Stimulated activated CD4-positive, alpha-beta T cell treated with anti-CD3 and anti-CD28 coated beads, TNF-alpha, amount 100 ng/mL, for 48 hours (primary cell): ENCODE measurements at places on chromosomes 2 and 18.

- no peak for DNase-seq
Measured at GRCh38 chr2:27442920-27443282, 720 bp downstream of the KRTCAP3 start.

DNA sequence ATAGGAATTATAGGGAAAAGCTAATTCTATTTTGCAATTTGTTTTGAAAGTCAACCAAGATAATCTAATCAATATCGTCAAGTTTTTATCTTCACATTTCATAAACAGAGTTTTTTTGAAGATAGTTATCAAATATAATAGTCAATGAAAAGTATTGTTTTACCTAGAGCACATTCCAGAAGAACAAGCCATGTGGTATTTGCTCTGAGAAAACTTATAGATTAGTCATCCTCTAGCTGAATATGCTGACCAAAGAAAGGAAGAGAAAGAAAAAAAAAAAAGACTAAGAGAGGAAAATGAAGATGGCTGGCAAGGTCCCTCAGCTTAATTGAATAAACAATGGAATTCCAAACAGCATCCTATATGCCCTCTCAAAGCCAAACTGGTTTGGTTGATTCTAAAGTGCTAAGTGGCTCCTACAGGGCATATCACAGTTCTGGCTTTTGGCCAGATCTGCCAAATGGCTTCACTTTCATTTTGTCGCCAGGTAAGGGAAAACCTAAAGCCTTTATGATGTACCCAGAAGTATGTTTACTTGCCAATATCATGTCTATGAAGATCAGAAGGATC is 132.6 kb downstream of the VWC2L start:
- DNase-seq = no peak

- no peak for DNase-seq
Measured at GRCh38 chr2:63589148-63589958, 590 bp downstream of the MDH1 start.

- DNase-seq = no peak
Measured at GRCh38 chr2:141611981-141612380, 518.8 kb downstream of the LRP1B start.

DNA sequence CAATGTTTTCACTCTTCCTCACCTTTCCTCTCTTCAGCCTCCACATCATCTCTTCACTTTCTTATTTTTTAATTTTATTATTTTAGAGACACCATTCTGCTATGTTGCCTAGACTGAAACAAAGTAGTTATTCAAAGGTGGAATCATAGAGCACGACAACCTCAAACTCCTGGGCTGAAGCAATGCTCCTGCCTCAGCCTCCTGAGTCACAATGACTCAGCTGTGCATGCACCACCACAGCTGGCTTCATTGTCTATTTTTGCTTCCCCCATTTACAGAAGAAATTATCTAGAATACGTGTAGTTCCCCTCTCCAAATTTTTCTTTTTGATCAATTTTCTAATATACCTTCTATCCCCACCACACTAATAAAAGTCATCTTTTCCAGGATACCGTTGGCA is 911.5 kb upstream of the SOX11 start:
- no peak for DNase-seq

GRCh38 chr18:48932822-48933510 is 17.8 kb downstream of the SMAD7 start:
- no peak for DNase-seq

DNA sequence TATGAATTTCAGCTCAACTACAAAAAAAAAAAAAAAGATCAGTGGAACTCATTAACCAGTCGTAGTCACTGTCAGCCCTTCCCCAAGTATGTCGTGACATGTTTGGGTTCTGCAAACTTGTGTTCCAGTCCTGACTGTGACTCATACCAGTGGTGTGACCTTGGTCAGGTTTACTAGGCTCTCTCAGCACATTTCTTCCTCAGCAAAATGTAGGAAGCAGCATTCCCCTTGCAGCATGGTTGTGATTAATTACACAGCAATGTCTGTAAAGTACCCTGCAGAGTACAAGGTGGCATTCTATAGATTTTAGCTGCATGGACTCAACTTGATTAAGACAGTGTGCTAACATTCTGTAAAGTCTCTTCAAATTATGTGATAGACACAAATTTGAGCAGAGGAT is 156.9 kb downstream of the LAMA1 start:
- no peak for DNase-seq

- no peak for DNase-seq
Measured at GRCh38 chr18:38872342-38872741, 1306.7 kb upstream of the CELF4 start.

DNA sequence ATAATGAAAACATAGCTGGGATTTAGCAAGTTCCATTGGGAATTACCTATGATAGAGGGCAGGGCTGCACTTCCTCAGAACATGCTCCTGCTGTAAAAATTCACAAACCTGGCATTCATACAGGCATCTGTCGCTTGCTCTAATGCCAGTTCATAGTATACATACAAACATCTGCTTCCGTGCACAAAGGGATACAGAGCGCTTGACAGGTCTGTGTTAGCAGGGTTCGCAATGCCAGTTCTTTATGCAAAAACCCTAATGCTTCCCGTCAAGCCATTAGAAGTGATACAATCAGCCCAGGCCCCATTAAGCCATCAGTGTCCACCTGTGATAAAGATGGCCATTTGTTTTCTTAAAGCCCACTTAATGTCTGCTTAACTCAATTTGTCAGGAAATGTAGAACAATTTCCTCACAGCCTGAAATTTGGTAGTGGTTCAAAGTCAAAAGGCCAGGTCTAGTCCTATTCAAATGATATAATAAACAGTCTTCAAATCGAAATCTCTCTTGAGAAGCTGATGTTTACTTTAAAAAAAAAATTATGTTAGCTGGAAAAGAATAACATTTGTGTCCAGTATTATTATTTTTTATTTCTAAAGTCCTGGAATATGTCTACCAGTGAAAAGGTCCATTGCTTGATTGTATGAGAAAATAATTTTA is 556.3 kb downstream of the ARHGAP15 start:
- DNase-seq = no peak

DNA sequence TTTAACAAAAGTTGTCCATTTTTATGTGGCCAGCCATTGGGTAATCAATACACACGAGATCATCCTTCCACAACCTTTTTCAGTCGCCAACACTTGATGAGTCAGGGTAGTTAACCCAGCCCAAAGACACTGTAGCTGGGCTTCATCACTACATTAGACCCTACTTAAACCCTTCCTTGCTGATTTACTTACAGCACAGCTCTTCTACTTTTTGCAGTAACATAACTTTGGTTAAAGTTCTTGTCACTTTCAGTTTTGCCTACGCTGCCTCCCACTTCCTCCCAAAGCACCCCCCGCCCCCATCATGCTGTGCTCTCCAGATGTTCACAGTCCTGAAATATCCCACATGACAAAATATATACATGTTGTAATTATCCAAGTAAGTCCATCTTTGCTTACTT is 103.6 kb downstream of the CDK15 start:
- no peak for DNase-seq

DNA sequence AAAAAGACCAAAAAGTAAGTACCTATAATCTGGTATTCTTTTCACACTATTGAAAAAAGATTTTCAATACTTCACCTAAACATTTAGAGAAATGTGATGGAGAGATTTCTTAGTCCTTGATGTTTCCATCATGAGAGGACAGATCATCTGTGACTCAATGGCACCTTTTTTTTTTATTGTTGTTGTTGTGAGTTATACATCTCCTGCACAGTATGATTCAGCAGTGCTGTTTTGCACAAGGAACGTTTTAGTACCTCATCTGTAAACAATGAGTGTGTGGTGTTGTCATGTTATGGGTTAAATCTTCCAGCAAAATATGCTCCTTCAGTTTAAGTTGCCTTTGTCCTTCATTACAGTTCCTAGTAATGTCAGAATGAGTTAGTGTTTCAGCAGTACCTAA is 2.2 kb downstream of the KIAA1328 start:
- no peak for DNase-seq

- DNase-seq = no peak
Measured at GRCh38 chr2:174623106-174623637, 25.6 kb upstream of the WIPF1 start.

- DNase-seq = no peak
Measured at GRCh38 chr18:22260208-22260820, 90.9 kb downstream of the GATA6 start.

DNA sequence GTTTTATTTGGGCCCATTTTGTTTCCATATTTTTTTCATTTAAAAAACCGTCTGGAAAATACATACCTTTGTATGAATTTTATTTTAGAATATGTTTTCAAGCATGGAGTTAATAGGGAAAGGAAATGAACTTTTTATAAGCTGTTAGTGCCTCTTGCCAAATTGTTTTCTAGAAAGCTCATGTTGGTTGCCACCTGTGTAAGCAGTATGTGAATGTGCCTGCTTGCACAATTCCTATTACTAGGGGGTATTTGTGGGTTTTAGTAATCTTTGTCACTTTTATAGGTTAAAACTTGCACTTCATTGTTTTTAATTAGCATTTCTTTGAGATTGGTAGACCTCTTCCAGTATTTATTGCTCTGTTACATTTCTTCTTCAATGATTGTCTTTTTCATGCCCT is 107.3 kb downstream of the TANC1 start:
- no peak for DNase-seq

DNA sequence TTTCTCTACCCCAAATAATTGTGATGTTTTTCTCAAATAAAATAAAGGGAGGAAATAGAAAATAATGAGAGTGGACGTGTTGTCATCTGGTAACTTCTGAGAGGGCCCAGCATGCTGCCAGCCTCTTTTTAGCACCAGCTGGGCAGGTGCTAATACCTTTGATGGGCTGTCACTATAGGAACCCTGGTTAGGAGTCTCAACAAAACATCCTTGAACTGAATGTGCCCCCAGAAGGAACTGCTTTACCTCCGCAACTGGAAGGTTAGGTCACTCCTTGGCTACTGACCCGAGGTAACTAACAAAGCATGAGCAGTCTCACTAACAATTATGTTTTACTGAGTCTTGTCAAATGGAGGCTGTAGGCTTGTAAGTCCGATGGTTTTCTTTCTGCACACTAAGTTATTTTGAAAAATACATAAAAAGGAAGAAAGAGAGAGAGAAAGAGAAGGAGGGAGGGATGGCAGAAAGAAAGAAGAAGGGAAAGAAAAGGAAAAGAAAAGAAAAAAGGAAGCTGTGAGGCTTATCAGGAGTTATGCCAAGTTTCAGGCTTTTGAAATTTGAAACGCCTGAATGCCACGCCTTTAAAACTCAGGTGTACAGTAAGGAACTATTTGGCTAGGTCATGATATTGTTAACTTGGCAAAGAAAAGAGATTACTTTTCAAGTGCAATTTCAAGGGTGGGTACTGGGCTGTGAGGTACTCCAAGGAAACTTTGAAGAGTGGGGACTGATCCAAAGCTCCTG is 91.0 kb downstream of the TGIF1 start:
- DNase-seq = no peak

DNA sequence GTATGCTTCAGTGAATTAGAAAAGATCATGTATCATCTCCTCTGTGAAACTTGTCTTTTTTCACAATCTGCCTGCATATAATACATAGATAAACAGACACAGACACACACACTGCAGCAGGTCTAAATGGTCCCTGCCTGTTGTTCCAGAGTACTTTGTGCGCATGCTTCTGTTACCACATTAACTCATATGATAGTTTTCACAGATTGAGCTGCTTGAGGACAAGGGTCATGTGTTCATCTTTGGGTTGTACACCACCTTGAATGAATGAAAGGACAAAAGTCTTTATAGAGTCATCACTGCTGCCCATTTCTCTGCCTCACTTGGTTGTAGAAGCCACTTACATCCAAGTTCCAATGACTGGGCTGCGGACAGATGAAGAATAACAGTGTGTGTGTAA is 72.7 kb upstream of the GLS start:
- no peak for DNase-seq

DNA sequence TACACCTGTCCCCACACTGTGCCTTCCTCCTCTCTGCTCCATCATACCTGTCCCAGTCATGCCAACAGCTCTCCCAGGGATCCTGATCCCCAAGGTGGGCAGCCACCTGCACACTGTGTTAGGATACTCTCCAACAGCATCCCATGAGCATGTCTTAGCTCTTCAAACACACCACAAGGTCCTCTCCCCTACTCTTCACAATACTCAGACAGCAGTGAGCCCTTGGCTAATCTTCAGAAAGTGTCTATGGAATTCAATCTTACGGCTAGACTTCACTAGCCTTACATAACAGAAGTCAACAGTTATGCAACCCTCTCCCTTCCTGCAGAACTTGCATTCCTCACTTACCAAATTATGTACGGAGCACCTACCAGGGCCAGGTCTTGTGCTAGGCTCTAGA is 79.9 kb downstream of the MYO5B start:
- DNase-seq = no peak

DNA sequence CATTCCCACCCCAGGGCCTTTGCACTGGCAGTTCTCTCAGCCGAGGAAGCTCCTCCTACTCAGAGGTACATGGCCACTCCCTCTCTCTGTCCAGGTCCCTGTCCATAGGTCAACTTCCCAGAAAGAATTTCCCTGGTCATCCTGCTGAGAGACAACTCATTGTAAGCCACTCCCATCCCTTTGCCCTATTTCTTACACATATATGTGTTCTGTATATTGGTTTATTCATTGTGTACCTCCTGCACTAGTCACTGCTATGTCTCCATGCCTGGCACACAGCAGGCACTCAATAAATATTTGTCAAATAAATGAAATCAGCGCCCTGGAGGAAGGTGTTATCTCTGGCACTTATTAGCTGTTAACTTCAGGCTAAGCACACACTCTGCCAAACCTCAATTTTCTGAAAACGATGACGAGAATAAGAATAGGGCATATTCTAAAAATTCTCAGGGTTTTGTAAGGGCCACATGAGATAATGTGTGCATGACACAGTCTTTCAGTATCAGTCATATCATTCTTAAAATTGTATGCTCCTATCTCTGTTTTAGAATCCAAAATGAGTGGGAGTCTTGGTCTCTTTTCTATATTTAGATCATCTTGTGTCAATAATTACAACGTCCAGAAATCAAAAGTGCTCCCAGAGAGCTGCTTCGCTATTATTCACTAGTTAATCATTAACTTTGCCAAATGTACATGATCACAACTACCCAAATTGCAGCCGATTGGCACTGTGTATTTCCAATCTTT is 198.0 kb downstream of the ALK start:
- no peak for DNase-seq

GRCh38 chr2:105744909-105745853 is at the start of gene NCK2:
Gene NCK2 (plus strand): TSS chr2:105744912. CDS start chr2:105855064, 110,152 bp downstream.
- DNase-seq = no peak

- no peak for DNase-seq
Measured at GRCh38 chr18:34710934-34711333, 836 bp downstream of the DTNA start.

- DNase-seq = no peak
Measured at GRCh38 chr18:45962461-45962860, 4.7 kb downstream of the EPG5 start.

DNA sequence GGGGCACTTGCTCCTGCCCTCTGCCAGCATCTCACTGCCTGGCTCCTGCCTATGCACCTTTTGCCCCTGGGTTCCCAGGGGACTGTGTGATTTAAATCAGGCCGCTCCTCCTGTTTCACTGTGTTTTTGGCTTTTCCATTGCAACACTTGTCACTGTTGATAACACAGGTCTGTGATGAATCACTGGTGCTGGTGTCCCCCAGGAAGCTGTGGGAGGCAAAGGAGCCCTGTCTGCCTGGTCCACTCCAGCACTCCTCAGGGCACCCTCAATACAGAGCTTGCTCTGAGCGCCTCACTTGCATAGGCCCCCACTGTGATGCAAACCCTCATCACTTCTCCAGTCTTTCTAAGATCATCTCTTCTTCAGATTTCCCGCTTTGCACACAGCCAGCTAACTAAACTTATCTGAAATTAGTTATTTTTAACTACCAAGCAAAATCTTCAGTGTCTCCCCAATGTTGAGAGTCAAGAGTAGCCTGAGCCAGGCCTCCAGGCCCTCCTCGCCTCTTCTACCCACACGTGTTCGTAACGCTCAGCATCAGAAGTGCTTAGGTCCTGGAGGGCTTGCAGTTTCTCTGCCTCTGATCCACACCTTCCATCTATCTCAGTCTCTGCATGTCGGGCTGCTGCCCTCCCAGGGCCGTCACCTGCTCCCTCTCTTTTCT is 2.8 kb downstream of the TMEM18 start:
- no peak for DNase-seq
